Esophagus mucosa (tissue), 1 donor: ENCODE measurements at places on chromosomes 7 and 10. TPM values are rescaled to one million over a fixed set of nuclear protein-coding genes. Genes with fewer than 3 reads are reported as not detected.

The VAX1 gene
- total RNA-seq = 0.12 TPM

DNA sequence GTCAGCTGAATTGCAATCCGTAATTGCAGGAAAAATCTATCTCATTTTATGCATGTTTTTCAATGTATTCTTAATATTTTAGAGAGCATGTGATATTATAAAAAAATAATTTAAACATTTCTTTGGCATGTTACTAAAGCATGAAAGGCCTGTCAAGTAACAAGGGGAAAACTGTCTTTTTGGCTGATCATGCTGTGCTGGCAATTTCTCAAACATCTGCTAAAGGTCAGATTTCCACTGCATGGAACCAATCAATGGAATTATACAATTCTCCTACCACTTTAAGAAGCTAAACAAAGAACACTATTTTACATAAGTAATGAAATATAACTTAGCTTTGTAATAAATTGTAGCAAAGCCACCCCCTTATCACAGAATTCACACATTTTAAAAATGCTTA lies 49.4 kb downstream of the JMJD1C start:
- ATAC-seq = no peak

The MYH16 gene
- not detected for total RNA-seq

The CD36 gene
- total RNA-seq = 4.2 TPM

DNA sequence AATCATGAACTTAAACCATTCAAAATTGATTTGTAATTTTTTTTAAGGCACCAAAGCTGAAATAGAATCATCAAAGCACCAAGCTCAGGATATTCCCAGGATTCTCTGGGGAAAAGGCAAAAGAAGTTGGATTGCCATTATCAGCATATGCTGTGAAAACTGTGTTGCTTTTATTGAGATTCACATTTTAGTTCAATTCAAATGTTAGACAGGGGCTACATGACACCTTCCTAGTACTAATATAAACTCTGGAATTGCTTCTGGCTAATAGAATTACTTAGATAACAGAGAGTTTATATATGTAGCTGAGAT lies 4.3 kb upstream of the NDST2 start:
- ATAC-seq = no peak

DNA sequence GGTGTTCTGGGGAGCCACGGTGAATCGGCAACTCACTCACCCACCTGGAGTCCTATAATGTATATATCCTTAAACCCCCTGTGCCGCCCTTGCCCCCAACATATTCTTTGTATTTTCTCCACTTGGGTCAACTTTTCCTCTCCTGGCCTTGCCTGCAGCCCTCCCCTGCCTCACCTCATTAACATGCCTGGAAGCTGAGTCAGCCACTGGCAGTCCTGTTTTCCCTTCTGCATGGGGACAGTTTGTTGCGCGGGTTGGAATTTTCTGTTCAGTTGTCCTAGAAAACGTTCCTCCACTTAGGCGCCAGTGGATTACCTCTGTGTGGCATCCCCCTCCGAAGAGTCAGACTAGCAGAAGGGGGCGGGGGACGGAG lies 97.4 kb downstream of the C10orf105 start:
- no peak for ATAC-seq

GRCh38 chr10:63522277-63522687 lies 1.1 kb downstream of the REEP3 start:
- no peak for ATAC-seq

The FGL2 gene
- total RNA-seq = 1.6 TPM
